ENCODE measurements at places on chromosomes 4 and X.

- DNase-seq: peak; percentile 18
Measured at GRCh38 chrX:22748093-22748999, 251.4 kb upstream of the DDX53 start.

DNA sequence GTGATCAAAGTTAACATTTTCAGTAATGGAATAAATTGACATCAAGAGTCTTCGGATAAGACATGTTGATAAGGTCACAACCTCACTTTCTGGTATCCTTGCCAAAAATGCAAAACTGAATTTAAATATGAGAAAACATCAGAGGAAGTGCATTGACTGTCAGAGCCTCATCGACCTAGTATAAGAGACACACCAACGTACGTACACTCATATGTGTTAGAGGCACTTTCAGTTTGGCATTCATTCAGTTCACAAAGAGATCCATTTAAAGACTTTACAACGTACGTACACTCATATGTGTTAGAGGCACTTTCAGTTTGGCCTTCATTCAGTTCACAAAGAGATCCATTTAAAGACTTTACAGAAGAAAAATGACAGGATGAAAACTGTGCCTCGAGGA is 280.3 kb downstream of the INPP4B start:
- no peak for DNase-seq

DNA sequence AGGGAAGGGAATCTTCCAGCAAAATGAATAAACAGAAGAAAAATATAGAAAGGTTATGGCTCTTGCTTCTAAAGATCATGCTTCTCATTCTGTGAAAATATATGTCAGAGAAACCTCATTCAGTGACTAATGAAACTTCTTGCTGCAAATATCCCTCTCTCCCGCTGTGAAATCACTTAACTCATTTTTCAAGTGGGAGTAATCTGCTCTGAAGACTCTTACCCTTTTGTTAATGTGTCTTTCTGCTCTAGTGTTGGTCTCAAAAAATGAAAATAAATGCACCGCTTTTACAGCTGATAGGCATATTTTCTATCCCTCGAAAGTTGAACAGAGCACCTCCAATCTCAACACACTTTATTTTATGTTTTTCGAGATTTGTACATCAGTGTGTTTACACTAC is 252.3 kb downstream of the NLGN4X start:
- DNase-seq: no peak

DNA sequence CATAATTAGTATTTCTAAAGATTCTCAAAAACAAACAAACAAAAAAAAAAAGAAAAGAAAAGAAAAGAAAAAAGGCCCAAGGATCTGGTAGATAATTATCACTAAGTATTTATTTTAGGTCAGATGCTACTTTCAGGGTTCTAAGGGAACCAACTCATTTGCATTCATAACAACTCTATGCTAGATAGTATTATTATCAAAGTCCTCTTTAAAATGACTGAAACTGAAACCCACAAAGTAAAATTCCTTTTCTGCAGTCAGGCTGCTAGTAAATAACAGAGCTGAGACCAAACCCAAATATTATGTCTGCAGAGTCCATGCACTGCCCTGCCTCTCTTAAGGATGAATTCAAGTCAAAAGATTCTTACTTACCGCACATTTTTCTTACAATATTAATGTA is 38.3 kb upstream of the MAPK10 start:
- no peak for DNase-seq

DNA sequence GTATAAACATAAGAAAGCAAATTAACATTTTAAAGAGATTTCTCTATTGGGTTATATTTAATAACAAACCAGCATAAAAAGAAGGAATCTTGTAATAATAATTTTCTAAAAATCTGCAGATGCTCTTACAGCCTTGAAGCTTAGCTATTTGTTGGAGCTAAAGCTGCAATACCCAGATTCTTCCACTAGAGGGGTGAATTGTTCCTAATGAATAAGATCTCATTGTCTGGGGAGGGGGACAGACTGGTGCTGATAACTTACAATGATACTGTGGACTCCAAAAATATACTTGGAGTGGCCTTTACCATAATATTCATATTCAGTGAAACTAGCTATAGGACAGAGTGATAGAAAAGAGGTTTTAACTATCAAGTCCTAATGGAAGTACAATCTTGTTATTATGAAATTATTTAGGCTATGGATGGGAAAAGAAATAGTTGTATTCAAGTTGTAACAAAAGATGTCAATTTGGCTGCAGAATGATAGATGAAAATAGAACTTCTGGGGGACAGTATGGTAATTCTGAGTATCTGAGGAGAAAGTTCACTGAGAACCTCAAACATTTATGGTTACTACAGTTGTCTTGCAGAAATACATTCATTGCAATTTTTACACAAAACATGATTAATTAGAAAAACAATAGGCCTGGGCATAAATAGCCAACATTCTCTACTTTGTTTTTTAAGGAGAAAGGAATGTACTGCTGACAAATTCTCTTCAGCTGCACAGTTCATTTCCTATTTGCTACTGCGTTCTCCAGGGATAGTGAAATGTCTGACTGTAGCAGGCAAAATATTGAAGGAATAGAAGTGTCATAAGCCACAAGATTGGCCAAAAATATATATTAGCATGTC is 443.3 kb downstream of the GBA3 start:
- peak; percentile 2 for DNase-seq

DNA sequence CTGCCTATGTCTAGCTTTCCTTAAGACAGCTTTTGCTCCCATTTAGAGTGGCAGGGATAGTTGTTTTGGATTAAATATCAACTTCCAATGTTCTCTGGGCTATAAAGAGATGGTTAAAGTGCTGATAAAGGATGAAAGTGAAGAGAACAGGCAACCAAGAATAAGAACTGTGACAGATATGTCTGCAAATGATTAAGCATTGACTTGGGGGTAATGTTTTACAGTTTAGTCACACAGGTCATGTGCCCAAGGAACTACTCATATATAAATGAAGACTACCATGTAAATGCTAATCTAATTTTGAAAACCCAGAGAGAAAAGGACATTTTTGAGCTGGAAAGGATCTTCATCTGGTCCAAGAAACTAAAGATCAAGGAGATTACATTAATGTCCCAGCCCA is 42.1 kb downstream of the RBMX2 start:
- DNase-seq: no peak

DNA sequence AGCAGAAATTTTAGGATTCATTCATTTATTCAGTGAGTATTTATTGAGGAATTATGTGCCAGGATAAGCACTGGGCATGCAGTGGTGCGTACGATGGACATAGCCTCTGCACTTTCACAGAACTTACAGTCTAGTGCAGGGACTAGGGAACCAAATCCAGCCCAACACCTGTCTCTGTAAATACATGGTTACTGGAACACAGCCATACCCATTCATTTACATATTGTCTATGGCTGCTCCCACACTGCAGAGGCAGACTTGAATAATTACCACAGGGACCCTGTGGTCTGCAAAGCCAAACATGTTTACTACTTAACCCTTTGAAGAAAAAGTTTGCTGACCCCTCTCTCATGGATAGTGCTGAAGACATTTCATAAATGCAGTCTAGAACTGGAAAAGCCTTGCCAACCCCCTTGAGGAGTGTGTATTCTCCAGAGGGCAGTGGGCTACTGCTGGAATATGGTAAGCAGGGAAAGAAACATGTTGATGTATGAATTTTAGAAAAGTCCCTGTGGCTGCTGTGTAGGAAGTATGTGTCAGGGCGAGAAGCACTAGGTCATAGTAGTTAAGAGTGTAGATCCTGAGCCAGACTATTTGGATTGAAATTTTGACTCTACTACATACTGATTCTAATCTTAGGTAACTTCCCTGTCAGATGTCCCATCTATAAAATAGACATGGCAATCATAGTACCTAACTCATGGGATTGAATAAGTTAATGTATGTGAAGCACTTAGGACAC is 75.5 kb downstream of the GALNT7 start:
- no peak for DNase-seq

- no peak for DNase-seq
Measured at GRCh38 chrX:125953814-125954213, 212.3 kb downstream of the DCAF12L2 start.

DNA sequence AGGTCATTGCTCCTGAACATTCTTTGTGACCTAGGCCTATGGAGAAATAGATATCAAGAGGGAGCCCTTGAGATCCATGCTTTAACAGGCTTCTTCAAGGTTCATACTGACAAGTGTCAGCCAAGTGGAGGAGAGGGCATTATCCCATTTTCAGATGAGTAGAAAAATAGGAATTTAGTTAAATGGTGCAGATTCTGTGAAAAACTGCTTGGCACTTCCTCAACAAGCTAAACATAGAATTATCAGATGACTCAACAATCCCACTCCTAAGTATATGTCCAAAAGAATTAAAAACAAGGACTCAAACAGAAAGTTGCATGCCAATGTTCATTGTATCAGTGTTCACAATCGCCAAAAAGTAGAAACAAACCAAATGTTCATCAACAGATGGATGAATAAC is 43.8 kb upstream of the KCNIP4 start:
- no peak for DNase-seq

DNA sequence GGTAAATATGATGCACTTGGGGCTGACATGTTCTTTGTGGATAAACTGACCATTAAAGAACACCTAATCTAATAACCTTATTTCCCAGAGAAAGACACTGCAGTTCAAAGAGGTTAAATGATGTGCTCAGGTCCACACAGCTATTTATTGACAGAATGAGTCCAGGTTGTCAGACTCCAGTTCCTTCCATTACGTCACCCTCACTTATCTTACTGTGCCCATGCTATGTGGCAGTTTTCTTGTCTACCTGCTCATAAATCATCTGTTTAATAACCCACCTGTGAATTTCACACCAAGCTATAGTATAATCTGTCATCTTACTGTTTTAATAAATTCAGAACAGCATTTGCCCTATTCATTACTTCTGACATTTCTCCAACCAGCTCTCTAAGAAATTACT is 36.7 kb downstream of the QRFPR start:
- DNase-seq: no peak

GRCh38 chrX:77527233-77528001 is 80.2 kb downstream of the FGF16 start:
- no peak for DNase-seq

GRCh38 chrX:48558271-48558670 is 16.0 kb upstream of the RBM3 start:
- DNase-seq: no peak

DNA sequence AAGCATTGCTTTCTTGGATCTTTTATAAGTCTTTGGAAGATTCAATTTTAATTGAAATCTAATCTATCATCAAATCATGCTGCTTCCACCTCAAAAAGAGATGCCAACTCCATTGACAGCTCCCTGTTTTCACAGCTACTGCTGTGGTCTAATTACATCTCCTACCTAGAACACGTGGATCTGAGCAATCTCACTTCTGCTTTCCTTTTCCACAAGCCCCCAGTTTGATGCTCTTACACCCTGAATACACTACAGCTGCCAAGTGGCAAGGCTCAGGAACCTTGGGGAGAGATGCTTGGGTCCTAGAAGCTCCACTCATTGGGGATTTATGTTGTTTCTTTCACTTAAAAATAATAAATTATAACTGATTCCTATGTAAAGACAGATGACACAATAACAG is 172.0 kb downstream of the CFAP299 start:
- no peak for DNase-seq

GRCh38 chr4:111802191-111802590 is 343.1 kb upstream of the FAM241A start:
- no peak for DNase-seq

- no peak for DNase-seq
Measured at GRCh38 chr4:91076147-91076546, 949.0 kb downstream of the CCSER1 start.

DNA sequence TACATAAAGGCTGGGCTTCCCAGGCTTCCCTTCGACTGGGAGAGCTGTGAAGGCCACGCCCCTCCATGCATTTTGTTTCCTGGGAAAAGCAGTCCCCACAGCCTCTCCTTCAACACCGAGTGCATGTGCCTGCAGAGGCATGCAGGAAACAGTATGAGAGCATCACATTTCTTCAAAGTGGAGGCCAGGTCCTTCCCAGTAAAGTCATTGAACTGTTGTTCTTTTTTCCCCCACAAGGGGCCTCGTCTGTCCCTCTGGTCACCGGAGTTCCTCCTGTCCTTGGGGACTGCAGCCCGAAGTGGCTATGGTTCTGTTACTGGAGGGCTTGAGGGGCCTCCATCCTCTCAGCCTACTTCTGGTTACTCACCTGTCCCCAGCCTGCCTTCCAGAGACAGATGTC is 56.0 kb downstream of the RAI2 start:
- no peak for DNase-seq

DNA sequence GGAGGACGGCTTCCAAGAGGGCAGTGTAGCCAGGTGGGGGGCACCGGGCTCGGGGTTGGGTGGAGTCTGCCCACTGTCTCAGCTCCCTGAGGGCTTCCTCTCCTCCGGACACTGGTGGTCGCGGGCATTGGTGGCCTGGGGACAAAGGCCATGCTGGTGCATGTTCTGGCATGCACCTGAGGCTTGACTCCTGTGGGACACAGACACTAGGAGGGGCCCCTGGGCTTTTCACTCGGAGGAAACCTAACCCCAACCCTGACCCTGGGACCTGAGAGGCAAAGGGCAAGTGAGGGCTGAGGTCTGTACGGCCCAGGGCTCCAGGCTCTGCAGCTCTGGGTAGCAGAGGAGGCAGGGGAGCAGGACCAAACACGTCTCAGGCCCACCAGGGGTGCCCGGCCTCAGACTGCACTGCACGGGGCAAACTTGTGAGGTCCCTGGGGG is 22.3 kb upstream of the FGFR3 start:
- DNase-seq: no peak

DNA sequence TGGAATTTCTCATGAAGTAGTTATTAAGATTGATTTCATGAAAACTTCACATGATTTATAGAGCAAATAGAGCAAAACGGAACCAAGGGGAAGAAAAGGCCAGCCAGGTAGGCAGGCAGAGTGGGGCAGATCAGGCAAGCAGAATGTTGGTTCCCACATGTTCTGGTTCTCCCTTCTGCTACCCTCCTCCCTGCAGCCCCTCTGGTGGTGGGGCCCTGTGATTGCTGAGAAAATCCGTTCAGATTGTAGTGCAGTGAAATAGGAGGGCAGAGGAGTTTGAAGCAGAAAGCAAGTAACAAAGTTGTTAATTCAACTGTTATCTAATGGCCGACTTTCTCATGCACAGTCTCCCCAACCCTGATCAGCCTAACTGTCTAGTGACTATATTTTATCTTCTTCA is 185.3 kb downstream of the MID1IP1 start:
- DNase-seq: no peak

DNA sequence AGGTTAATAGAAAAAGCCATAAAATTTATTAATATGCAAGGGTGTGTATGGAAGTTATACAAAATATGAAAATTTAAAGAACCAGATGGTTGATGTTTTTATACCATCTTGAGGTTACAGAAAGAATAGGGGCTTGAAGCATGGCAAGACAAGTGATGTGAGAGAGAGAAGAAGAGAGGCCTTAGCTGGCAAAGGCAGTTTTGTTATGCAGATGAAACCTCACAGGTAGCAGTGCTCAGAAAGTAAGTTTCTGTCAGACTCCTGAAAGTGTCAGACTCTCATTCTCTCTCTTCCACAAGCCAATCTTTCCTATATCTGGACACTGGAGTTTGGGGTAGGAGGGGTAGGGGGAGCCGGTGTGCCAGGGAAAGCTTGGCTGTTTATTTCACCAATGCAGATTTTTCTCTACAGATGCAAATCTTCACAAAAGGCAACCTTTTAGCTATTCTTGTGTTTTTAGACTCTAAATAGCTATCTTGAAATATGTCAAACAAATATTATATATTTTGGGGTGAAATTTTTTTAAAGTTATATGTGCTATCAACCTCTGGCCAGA is 124.5 kb downstream of the CFAP299 start:
- DNase-seq: no peak
